Prostate gland (tissue), 2 donors: ENCODE measurements at places on chromosomes 16 and 17. TPM values are rescaled to one million over a fixed set of nuclear protein-coding genes. Genes with fewer than 3 reads are reported as not detected.
A peak's percentile ranks its signal among the peaks of the same experiment; 100 is the strongest.

The TP53TG3 gene
- total RNA-seq, result 4.7 TPM

- peak; percentile 76 for DNase-seq
These were observed at the start of gene AKTIP for GRCh38 chr16:53502331-53503269. AKTIP (minus strand) TSS chr16:53503209; CDS start chr16:53500259, 2,950 bp downstream.

- no peak for DNase-seq
These were observed 802 bp upstream of the TOB1 start for GRCh38 chr17:50866950-50867362.

- no peak for DNase-seq
These were observed 26.4 kb downstream of the ORC6 start for GRCh38 chr16:46715769-46716305.

DNA sequence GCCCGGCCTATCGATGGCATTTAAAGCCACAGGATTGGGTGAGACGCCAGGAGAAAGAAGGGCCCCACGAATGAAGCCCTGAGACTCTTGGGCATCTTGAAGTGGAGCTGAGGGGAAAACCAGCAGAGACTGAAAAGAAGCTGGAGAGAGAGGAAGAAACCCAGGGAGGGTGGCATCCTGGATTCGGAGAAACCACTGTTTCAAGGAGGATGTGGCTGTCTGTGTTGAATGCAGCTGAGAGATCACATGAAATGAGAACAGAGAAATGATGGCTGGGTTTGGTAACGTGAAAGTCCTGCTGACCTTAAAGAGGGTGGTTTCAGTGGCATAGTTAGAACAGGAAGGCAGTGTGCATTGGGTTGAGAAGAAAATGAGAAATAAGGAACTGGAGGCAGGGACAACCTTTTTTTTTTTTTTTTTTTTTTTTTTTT, 3.8 kb downstream of the TNFSF12 start:
- no peak for DNase-seq

The VTN gene
- 57.8 TPM for total RNA-seq

- DNase-seq, result no peak
These were observed at the start of gene APOBR for GRCh38 chr16:28494121-28494851. APOBR (plus strand) TSS chr16:28494643; CDS start chr16:28494682, 39 bp downstream.

DNA sequence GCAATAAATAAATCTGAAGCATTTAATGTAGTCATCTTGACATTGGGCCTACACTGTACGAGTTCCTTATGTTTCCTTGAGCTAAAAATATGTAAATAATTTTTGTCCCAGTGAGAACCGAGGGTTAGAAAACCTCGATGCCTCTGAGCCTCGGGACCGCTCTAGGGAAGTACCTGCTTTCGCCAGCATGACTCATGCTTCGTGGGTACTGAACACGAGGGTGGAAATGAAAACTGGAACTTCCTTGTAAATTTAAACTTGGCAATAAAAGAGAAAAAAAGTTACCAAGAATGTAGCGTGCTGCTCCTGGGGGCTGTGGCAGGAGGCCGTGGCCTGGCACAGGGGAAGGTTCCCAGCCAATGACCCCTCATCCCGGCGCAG, 74.1 kb downstream of the SOCS1 start:
- DNase-seq, result no peak
